ENCODE measurements at places on chromosomes 4 and X. TPM values are rescaled to one million over a fixed set of nuclear protein-coding genes. Genes with fewer than 3 reads are reported as not detected.

GRCh38 chrX:110159865-110160264, 157.0 kb downstream of the TMEM164 start:
- no peak for DNase-seq

DNA sequence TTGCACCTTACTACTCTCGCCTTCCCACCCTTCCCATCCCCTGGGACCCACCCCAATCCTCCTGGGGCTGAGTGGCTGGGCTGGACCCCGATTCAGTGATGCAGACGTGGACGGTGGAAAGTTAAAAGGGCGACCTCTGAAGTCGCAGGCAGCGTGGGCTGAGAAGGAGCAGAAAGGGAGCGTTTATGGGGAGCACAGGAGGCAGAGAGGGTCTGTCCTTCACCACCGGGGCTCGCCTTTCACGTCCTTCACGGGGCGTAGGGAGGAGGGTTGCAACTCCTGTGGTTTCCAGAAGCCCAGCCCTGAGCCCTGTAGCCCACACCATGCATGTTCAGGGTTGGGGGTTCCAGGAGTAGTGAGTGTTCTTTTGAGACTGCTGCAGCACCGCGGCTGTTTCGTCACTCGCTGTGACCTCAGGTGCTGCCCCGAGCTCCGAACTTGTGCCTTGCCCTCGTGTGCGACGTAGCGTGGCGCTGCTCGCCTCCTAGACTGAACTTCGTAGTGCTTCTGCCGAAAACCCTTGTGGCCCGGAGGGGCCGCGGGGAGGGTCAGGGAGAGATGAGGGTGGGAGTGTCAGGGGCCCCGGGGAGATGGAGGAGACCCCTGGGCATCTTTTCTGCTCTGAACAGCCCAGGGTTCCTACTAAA, 1.6 kb downstream of the NHS start:
- peak; percentile 41 for DNase-seq

DNA sequence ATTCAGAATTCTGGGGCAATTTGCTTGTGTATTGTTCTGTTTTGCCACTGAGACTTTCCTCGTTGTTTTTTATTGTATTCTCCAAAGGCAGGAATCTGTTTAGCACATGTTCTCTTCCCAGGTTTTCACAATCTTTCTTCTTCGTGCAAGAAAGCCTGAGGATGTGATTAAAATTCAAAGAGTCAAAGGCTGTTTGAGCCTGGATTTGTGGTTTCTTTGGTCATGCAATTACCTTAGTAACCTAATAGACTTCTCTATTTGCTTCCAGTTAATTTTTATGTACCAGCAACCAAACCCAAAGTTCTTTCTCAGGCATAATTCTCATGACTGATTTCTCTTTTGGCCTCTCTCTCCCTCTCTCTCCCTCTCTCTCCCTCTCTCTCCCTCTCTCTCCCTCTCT, 1420.1 kb upstream of the TENM3 start:
- peak; percentile 6 for DNase-seq

DNA sequence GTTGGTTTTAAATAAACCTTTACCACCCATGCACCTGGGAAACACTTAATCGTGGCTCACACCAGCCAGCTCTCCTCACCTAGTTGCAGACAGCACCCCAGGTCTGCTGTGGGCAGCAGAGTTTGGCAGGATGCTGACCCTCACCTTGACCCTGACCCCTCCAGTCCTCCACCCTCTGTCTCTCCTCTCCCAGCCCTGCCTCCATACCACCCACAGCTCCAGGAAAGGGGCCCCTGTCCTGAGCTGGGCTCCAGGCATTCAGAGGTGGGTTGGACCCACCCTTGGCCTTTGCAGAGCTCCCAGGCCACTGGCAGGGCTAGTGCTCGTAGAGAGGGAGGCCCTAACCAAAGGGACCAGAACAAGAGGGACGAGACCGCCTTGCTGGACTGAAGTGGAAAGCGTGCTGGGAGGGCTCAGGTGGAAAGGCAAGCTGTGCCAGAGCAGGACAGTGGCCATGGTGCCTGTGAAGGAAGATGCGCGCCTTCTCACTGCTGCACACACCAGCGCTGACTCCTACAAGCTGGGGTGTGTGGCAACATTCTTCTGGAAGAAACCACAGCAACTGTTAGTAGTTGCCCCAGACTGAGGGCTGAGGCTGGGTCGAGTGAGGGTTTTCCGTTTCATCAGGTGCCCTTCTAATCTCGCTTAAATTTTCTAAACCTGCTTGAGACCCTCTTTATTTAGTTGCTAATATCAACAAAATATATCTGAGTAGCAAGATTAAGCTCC, 10.7 kb upstream of the S100P start:
- DNase-seq: no peak

DNA sequence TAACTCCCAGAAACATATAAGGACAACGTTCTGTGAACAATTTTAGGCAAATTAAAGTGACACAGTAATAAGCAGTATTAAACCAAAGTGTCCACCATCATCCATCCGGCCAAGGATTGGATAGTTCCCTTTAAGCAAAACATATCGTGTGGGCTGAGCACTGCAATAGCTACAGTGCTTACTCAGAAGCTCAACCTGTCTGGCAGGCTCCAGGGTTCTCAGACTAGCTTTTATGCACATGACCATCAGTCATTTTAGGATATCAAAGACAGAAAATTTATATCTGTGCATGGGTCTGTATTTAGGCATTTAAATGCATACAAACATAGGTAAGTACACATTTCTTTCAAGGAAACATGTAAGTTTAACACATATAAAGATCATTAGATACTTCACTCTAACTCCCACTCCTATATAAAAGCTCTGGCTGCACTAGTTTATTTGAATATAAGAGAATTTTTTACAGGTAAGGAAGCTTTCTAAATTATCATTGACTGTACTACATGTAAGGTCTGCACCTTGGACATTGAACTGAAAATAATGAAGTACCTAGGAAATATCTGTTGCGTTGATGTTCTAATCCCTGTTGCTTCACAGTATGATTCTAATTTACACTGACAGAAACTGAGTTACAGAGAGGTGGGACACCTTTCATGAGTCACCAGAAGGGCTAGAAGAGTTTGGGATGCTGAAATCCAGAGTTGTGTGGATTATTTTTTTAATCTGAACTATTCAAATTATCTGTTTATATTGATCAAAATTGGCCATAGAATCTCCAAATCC, 67.6 kb downstream of the ELOVL6 start:
- DNase-seq: no peak

GRCh38 chr4:14308229-14308651, 680.7 kb upstream of the BOD1L1 start:
- no peak for DNase-seq

- no peak for DNase-seq
These were observed 38.2 kb downstream of the WFS1 start for GRCh38 chr4:6307891-6308290.

DNA sequence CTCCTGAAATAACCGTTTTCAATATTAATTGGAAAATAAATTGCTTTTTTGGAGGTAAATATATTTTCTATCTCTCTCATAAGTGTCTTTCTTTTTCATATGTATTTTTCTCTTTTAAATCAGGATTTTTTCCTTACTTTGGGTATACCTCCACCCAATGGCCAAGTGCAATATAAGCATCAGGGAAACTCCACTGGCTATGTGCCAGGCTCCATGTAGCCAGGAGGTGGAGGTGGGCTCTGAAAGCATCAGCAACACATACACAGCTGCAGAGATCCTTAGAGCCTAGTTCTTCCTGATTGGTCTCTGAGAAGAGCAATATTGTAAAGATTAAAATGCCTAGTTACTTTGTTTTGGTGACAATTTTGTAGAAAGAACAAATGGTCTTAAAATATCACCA, 3.4 kb downstream of the GABRA2 start:
- peak; percentile 32 for DNase-seq

DNA sequence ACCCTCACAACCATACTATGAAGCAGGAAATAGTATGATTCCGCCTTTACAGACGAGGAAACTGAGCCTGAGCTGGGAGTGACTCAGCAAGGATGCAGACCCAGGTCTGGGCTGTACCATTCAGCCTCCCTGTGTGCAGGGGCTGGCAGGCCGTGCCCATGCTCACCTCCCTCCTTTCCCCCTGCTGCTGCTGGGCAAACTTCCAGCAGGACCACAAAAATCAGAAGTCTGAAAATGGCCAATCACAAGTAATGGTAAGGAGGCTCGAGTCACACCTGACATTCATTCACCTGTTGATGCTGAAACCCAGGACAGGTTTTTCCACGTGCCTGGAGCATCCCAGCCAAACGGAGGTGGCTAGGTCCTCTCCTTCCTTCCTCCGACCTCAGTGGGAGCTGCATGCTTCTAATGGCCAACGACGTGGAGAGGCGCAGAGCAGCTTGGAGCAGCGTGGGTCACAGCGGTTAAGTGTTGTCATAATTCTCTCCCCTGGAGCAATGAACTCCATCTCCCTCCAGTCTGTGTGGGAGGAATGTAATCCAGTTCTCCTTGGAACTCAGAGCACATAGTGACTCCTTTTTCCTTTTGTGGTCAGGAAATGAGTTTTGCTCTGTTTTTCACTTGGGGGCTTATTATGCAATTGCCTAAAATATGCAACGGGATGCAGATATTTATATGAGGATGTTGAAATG, 371.7 kb downstream of the BCOR start:
- DNase-seq: peak; percentile 40

DNA sequence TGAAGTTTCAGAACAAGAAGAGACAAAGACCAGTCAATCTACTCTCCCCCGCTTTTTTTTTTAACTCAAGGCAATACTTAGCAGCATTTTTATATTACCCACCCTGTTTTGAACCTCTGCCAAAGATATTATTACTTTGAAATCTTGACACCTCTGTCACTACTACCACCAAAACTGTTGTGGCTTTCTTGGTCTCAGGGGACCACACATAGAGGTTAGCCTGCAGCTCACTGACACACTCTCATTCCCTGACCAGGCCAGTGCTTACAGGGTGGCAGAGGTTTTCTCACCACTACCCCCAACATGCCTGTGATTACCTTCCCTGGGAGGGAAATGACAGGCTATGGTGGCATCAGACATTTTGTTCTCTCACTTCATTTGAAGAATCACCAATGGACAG, 137.4 kb upstream of the STIM2 start:
- DNase-seq: no peak

- no peak for DNase-seq
These were observed 137.9 kb downstream of the GPC3 start for GRCh38 chrX:133847340-133847994.

DNA sequence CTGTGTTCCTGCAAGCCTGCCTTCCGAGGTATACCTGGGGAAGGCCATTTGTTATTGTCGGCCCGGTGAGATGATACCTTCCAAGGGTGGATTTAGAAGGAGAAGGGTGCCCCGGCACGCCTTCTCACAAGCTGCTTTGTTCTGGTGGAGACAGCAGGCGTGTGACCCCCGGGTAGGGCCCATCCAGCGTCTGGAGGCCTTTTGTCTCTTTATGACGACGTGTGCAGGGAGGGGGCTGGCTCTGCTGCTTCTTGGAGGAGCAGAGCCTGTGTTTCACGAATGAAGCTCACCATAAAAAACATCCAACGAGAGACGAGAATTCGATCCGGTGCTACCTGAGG, 45.3 kb downstream of the SHOX start:
- DNase-seq: no peak

DNA sequence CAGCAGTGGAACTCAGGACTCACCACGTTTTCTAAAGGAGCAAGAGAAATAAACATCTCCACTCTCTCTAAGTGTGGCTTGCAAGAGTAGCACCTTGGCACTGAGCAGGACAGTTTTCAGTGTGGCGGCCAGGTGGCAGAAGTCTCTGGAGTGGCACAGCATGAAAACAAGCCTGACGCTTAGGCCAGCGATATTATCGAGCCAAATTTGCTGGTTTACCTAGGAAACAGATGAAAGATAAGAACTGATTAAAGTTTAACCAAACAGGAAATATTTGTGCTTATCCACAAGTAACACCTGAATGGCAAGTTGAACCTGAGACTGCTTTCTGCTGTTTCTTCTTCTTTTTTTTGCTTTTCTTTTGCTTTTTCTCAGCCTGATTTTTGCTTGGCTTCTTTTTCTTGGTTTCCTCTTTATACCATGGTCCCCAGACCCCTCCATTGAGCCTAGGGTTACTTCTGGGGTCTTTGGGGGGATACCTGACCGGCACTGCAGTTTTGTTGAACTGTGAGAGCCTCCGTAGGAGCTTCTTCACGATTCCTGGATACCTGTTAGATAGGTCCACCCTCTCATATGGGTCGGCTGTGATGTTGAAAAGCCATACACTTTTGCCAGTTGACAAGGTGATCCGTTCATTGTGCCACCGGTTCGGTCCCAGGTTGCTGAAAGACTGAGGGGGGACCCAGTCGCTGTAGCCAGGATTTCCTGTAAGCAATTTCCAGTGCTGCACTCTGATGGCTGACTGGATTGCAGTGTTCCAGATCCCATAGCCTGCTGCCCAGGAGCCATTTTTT, 77.3 kb downstream of the ARSJ start:
- no peak for DNase-seq

DNA sequence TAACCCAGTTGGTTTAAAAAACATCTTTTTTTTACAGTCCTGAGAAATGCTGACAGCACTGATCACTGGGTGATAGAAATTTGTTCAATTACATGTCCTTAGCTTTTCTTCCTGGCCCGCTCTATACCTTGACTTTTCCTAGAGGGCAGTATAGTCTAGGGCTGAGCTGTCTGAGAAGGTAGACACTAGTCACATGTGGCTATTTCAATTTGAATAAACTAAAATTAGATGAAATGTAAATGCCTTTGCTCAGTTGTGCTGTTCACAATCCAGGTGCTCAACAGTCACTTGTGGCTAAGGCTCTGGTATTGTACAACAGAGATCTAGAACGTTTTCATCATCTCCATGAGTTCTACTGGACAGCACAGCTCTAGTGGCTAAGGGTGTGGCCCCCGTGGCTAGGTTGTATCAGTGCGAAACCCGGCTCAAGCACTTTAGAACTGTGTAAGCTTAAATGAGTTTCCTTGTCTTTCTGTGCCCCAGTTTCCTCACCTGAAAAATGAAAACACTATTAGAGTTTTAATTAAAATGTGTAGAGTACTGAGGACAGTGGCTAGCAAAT, 111.6 kb upstream of the WDR17 start:
- DNase-seq: no peak

- no peak for DNase-seq
These were observed 183.7 kb downstream of the EVC2 start for GRCh38 chr4:5524446-5525299.

DNA sequence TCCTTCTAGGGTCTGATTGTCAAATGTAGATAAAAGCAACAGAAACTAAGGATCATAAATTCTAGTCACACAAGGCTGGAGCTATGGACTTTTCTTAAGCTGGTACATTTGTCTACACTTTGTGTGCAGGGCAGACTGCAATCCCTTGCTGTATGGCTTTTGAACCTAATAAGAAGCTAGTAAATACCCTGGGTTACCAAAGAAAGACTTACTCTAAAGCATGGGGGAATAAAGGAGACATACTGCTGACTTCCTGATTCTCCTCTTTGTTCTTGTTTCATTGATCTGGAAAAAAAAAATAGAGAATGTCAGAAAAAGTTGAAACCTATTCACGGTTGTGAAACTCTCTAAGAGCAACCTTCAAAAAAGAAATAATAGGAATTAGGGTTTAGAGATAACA, 216.6 kb upstream of the TLL1 start:
- DNase-seq: no peak

KLF8 gene
- total RNA-seq: not detected

CFAP299 gene
- total RNA-seq: not detected

TDO2 gene
- total RNA-seq: 0.50 TPM

GPR34 gene
- total RNA-seq: not detected

PAGE5 gene
- total RNA-seq: 254 TPM

GEMIN8 gene
- 10.7 TPM for total RNA-seq

TLL1 gene
- total RNA-seq: 0.31 TPM

SPANXB1 gene
- total RNA-seq: 0.55 TPM

ASB11 gene
- total RNA-seq: not detected

GPR82 gene
- not detected for total RNA-seq

BEX1 gene
- 112 TPM for total RNA-seq

NALF2 gene
- total RNA-seq: 3.4 TPM

ZBTB49 gene
- 6.8 TPM for total RNA-seq

PPID gene
- 47.1 TPM for total RNA-seq

ADGRG2 gene
- not detected for total RNA-seq

H2BW2 gene
- total RNA-seq: not detected

NKAP gene
- 2.7 TPM for total RNA-seq

CCDC149 gene
- 1.0 TPM for total RNA-seq

Measured in HT1080 (cell line).